NCI-H226 (cell line): ENCODE measurements at places on chromosomes 1 and 21.

- DNase-seq: no peak
Measured at GRCh38 chr21:40186045-40186444, 318.8 kb downstream of the PCP4 start.

DNA sequence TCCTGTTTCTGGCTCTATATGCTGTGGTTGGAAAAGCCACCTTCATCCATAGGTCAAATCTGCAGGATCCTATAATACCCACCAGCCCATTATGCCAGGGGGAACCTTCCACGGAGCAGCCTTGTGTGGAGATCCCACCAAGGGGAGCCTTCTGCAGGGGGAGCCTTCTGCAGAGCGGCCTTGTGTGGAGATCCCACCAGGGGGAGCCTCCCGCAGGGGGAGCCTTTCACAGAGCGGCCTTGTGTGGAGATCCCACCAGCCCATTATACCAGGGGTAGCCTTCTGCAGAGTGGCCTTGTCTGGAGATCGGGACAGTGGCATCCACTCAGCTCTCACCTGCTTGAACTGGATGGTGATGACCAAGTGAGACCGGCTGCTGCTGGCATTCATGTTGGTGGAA lies 85.3 kb downstream of the SCCPDH start:
- DNase-seq: no peak

DNA sequence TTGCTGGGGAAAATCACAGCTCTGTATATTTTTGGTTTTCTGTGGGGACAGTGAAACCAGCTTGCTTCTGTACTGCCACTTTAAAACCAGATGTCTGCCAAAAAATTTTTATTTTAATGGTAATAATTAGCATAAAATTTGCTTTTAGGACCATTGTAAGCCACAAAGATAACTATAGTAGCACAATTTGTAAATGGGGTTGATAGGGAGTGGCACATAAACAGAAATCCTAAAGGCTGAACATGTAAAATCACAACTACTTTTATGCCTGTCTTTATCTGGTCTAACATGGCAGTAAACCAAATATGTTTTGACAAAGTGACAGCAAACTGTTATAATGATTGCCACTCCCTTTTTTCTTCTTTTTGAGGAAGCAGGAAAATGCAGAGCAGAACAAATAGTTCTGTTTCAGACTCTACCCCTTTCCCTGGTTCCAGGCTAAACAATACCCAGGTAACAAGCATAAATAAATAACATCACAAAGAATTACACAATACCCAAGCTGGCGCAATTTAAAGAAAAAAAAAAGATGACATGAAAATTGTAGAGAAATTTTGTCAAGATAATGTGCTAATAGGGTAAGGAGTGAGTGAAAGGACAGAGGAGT lies 24.0 kb upstream of the CCDC181 start:
- no peak for DNase-seq

GRCh38 chr1:182120411-182121258 lies 59.1 kb upstream of the ZNF648 start:
- peak; percentile 71 for DNase-seq

- no peak for DNase-seq
Measured at GRCh38 chr1:158102881-158103674, 77.6 kb upstream of the CD1D start.

GRCh38 chr21:45847870-45848269 lies 133.7 kb upstream of the COL6A1 start:
- DNase-seq: no peak

DNA sequence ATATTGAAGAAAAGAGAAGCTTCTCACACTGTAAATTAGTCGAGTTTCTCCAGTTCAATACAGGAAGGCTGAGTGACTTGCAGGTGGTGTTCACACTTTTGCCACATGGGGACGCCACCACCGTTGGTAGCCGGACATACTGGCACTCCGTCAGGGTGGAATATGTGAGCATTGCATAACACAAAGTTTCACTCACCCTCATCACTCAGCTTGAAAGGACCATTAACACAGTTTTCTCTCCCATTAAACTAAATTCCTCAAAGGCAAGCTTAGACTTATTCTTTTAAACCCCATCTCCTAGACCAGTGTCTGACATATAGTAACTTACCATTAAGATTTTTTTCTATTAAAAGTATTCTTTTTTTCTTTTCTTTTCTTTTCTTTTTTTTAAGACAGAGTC lies 105.3 kb upstream of the SERBP1 start:
- peak; percentile 60 for DNase-seq

- DNase-seq: no peak
Measured at GRCh38 chr1:207305489-207305873, 16.0 kb upstream of the CD55 start.

DNA sequence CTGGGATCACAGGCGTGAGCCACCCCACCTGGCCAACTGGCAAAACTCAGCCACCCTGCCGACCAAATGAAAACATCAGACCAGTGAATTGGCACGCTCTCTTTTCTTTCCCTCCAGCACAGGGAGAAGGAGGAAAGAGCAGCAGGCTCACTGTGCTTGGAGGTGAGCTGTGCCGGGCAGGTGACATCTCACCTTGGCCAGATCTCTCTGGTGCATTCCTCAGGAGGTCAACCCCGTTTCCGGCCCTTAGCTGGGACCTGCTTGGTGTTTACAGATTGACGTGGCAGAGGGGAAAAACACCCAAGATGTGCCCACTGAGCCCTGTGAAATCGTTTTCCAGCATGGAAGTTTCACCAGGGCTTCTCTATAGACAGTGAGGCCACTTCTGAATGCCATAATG lies 45.1 kb downstream of the TMEM51 start:
- DNase-seq: no peak

- DNase-seq: no peak
Measured at GRCh38 chr1:231924180-231924579, 297.6 kb downstream of the DISC1 start.

DNA sequence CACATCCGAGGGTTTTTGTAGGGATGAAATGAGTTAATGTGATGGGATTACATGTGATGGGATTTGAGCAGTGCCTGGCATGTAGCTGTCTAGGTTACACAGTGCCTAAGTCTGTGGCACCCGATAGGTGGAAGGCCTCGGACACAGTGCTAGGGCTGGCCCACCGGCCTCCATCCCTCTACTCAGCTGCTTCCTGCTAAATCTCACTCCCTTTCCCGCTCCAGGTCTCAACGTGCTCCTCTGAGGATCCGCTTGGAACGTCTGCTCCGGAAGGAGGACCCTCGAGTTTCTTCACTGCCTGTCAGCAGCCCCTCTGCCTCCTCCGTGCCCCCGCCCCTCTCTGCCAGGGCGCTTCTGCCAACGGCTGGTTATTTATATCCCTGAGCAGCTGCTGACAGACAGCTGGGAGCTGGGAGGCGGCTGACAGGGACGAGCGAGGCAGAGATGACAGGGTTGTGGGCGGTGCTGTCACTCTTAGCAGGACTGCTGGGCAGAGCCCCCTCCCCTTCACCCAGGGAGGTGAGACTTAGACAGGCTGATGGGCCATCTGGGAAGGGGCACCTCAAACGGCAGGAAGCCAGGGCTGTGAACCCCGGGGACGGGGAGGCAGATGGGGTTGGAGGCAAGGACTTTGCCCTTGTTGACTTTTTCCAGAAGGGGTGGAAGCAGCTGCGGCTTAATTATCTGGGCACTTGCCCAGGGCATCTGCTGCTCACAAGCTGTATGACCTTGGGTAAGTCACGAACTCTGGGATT lies 26.6 kb upstream of the LRRN2 start:
- DNase-seq: no peak

DNA sequence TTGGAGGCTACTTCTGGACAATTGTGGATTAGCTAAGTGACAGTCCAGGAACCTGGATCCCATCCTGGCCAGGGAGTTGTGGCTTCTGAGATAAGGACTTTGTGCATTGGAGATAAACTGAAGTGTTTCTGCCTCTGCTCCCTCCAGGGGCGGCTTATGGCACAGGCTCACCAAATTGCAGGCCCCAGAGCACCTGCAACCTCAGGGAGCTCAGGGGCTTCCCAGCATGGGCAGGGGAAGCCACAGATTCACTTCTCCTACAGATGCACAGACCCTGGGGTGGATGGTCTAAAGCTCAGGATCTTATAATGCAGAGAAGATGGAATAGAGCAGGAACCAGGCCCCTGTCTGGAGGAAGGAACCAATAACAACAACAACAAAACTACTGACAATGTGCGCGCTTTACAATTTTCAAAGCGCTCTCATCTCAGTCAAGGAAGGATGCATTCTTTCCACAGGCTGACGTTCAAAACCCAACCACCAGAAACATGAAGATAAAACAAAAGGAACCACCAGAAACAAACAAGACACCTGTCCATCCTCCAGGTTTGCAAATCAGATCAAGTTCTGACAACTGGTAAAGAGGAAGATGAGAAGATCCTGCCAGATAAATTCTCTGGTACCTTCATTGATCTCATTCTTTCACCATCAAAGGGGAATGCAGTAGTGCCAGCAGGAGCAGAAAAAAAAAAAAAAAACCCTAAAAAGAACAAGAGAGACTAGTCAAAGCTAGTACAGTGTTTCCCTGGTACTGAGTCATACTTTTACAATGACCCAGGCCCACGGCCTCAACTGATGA lies 121.0 kb upstream of the IRF2BP2 start:
- DNase-seq: no peak

- peak; percentile 68 for DNase-seq
Measured at GRCh38 chr21:44880405-44881197, 7.1 kb upstream of the PTTG1IP start.

DNA sequence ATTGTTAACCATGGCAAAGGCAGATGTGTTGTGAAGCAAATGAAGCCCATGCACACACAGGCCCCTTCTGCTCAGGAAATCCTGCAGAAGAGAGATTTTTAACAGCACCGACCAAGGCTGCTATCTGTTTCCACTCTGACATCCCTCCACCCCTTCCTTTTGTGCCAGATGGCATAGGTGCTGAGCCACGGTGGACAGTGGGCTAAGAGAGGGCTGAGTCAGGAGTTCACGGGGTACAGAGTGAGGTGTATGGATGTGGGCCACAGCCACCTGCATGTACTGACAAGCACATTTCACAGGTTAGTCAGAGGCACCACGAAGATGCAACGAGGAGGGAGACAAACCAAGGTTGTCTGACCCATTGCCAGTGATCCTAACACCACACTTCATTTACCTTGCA lies 9.5 kb downstream of the RSPH1 start:
- no peak for DNase-seq

GRCh38 chr1:165863346-165863745 lies 35.9 kb downstream of the UCK2 start:
- no peak for DNase-seq

- no peak for DNase-seq
Measured at GRCh38 chr1:174352883-174353608, 94.7 kb upstream of the GPR52 start.

DNA sequence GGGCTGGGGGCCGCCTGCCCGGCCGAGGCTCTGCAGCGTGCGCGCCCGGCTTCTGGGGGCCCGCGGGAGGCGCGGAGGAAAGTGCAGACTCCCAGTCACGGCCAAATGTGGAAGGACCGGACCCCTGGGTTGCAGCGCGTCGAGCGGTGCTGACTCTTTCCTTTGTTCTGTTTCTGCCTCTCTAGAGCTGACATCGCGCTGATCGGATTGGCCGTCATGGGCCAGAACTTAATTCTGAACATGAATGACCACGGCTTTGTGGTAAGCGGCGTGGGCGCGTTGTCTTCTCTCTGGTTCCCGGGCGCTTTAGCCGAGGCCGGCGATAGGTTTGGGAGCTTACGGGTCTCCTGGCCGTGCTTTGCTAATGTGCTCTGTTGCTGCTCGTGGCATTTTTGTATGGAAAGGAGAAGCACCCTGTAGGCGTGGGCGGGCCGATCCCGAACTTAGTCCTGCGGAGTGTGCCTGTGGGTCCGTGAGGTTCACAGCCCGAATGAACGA lies 629 bp downstream of the PGD start:
- no peak for DNase-seq

GRCh38 chr1:157734321-157734720 lies 33.8 kb upstream of the FCRL3 start:
- no peak for DNase-seq

- DNase-seq: no peak
Measured at GRCh38 chr1:168468822-168469221, 75.0 kb downstream of the XCL2 start.

DNA sequence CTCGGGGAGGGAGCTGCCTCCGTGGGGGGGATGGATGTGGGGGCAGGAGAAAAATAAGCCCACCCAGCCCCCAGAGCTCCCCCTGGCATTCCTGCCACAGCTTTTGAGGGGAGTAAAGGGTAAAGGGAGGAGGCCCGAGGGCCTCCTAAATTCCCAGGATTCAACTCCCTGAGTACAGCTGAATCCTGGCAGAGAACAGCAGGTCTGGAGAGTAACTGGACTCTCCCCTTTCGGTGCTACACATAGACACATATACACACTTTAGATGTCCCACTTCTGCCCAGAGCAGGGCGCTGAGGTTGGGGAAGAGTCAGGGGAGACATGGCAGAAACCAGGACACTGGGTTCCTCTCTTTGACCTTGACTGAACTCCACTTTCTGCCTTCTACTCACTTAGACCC lies 3.0 kb downstream of the KIRREL1 start:
- no peak for DNase-seq
